ENCODE measurements at places on chromosomes 4 and X. TPM values are rescaled to one million over a fixed set of nuclear protein-coding genes. Genes with fewer than 3 reads are reported as not detected.

DNA sequence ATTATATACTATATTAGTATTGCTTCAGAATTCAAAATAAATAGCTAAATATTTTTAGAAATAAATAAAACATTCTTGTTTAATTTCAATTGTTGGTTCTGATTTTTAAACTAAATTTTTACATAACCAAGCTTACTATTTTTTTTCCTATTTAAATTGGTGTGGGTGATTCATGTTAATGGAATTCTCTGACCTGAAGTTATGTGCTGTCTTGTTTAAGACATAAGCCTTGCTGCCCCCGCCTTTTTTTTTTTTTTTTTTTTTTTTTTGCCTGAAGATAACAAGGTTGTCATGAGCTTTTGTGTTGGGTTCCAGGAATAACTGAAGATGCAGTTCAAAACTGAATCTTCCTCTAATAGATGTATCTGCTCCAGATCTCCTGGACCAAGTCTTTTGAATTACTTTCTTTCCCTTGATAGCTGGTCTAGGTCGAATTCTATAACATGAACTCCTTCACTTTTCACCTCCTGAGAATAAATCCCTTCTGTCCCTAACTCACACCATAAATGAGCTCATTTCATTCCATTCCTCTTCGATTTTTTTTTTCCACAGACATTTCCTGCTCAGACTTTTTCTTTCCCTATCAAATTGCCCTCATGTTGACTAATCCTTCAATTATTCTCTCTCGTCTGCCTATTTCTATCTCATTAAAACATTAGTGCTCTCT, 261.5 kb upstream of the FTHL17 start:
- no peak overlapping the region for H3K4me3 ChIP-seq
- H3K27me3 ChIP-seq, result no peaks in the 10 kb centered on the region
- H3K27ac ChIP-seq, result no peak overlapping the region
- H3K4me1 ChIP-seq, result peaks cover 2% of the 10 kb centered on the region
- H3K36me3 ChIP-seq, result no peaks in the 10 kb centered on the region

DNA sequence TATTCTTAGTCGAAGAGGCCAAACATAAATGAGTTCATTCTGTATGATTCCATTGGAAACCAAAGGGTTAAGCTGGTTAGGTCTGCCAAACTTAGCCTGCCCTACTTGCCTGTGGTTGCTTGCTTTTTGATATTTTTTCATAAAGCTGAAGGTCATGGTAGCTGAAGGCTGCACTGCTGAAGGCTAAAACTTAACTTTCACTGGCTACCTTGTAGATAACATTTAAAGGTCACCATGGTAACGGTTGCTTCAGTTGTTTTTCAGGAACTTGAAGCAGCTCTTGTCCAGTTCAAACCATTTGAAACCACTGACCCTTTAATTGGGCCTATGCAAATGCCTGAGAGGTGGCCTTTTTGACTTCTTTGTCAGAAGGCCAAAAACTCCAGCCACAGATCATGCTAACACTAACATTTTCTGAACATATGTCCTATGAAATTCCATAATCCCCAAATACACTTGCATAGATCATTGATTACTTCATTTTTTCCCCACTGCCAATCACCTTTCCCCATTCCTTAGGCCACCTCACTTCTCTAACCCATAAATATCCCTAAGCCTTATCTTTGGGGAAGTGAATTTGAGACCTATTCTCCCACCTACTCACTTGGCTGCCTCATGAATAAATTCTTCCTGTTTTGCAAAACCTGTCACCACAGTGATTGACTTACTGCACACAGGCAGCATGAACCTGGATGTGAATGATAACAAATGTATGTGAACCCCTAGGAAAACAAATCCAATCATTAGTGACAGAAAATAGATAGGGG, 10.7 kb upstream of the SMIM10L2A start:
- H3K4me1 ChIP-seq, result no peaks in the 10 kb centered on the region
- no peak overlapping the region for H3K4me3 ChIP-seq
- no peak for DNase-seq
- H3K27me3 ChIP-seq, result no peaks in the 10 kb centered on the region
- no peaks in the 10 kb centered on the region for H3K36me3 ChIP-seq
- no peak overlapping the region for H3K27ac ChIP-seq

GRCh38 chrX:75873993-75874392, 88.9 kb upstream of the MAGEE2 start:
- H3K27ac ChIP-seq, result no peak overlapping the region
- no peaks in the 10 kb centered on the region for H3K27me3 ChIP-seq
- no peaks in the 10 kb centered on the region for H3K4me1 ChIP-seq
- no peak for DNase-seq
- H3K4me3 ChIP-seq, result no peak overlapping the region

DNA sequence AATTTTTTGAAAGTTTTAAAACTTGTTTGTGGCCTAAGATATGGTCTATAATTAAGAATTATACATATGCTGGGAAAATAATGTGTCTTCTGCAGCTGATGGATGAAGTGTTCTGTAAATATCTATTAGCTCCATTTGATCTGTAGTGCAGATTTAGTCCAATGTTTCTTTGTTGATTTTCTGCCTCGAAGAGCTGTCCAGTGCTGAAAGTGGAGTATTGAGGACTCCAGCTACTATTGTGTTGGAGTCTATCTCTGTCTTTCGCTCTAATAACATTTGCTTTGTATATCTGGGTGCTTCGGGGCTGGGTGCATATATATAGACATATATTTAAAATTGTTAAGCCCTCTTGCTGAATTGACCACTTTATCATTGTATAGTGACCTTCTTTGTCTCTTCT, 2127.3 kb downstream of the PCDH7 start:
- no peak overlapping the region for H3K27ac ChIP-seq
- H3K27me3 ChIP-seq, result no peaks in the 10 kb centered on the region

DNA sequence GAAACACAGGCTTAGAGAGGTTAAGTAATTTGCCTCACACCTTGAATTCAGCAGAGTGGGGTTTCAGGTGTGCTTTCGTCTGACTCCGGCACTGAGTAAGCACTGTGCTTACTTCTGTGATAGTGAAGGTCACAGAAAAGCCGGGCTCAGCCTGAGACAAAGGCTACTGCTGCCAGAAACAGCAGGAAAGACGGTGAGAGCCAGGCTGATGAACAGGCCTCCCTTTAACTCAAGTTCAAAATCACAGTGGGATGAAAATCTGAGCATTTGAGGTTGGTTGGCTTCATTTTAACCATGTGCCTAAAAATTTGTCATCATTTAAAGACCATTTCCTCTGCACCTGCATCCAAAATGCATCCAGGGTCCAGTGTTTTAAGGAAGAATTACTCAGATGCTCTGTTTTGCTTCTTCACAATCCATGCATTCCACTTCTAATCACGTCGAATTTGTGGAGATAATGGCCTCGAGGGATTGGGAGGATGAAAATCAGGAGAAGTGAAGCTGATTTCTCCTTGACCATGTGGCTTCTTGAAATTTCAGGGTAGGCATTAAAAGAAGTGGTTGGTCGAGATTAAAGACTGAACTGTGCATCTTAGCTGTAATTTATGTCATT, 121.2 kb upstream of the LNX1 start:
- no peak overlapping the region for H3K27ac ChIP-seq
- no peak overlapping the region for H3K4me3 ChIP-seq
- DNase-seq, result no peak
- no peaks in the 10 kb centered on the region for H3K27me3 ChIP-seq
- H3K36me3 ChIP-seq, result no peaks in the 10 kb centered on the region
- H3K4me1 ChIP-seq, result peaks cover 3% of the 10 kb centered on the region

The PCDH18 gene
- 17.2 TPM for total RNA-seq

- no peaks in the 10 kb centered on the region for H3K36me3 ChIP-seq
- no peaks in the 10 kb centered on the region for H3K4me1 ChIP-seq
- H3K27ac ChIP-seq, result no peak overlapping the region
- DNase-seq, result no peak
- H3K27me3 ChIP-seq, result no peaks in the 10 kb centered on the region
These were observed 758.5 kb downstream of the KCTD8 start for GRCh38 chr4:43690116-43690515.
